Activated CD4-positive, alpha-beta T cell treated with anti-CD3 and anti-CD28 coated beads, Interleukin-2, amount 10 ng/mL, durations not matched to agents 7 days and 5 days (primary cell): ENCODE measurements at places on chromosomes 6 and 20. TPM values are rescaled to one million over a fixed set of nuclear protein-coding genes. Genes with fewer than 3 reads are reported as not detected.

- H3K27me3 ChIP-seq, result no peaks in the 10 kb centered on the region
- no peak overlapping the region for H3K4me3 ChIP-seq
- peaks cover 2% of the 10 kb centered on the region for H3K36me3 ChIP-seq
- no peak overlapping the region for H3K27ac ChIP-seq
- DNase-seq, result peak; percentile 50
These were observed 37.4 kb upstream of the FAM83C start for GRCh38 chr20:35329435-35330139.

DNA sequence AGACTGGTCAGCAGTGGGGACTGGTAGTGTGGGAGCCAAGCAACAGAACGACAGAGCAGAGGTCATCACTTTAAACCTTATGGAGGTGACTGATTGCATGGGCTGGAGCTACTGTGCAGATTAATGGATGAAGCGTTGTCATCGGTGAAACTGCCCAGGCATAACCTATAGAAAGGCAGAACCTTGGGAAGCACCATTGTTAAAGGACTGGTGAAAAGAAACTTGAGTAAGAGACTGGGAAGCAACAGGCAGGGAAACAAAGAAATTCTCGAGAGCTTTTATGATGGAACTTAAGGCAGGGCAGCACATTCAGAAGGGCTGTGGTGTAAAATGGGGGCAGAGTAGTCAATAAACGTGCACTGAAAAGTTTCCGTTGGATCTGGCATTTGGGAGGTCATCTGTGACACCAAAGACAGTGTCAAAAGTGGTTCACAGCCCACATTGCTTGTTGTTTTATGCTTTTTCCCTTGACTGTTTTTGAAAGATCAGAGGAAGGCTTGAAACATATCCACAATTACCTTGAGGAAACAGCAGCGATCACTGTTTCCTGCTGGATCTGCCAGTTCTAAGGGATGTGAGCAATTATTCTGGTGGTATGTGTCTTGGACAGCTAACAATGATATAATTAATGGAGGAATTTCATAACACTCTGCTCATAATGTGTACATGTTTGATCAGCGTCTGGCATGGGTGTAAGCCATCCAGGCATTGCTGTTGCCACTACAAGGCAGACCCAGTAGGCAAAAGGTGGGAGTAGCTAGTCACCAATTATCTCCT lies 62.7 kb downstream of the LRRC1 start:
- no peak for DNase-seq
- H3K27me3 ChIP-seq, result no peaks in the 10 kb centered on the region
- no peaks in the 10 kb centered on the region for H3K36me3 ChIP-seq
- no peak overlapping the region for H3K4me3 ChIP-seq
- H3K4me1 ChIP-seq, result peaks cover 12% of the 10 kb centered on the region

DNA sequence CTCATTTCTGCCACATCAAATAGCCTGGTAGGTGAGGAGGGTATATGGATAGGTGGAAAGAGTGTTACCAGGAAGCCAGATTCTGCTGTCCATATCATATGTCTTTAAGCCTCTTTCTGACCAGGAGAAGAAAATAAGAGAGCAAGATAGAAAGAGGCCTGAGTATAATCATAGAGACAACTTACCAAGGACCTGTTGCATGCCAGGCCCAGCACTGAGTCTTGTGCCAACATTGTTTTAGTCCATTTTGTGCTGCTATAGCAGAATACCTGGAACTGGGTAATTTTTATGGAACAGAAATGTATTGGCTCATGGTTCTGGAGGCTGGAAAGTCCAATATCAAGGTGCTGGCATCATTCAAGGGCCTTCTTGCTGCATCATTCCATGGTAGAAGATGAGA lies 7.3 kb upstream of the ADA start:
- no peak overlapping the region for H3K27ac ChIP-seq
- H3K27me3 ChIP-seq, result no peaks in the 10 kb centered on the region
- peaks cover 9% of the 10 kb centered on the region for H3K4me1 ChIP-seq
- no peak overlapping the region for H3K4me3 ChIP-seq
- H3K36me3 ChIP-seq, result peaks cover 42% of the 10 kb centered on the region

- no peak overlapping the region for H3K4me3 ChIP-seq
- peaks cover 66% of the 10 kb centered on the region for H3K4me1 ChIP-seq
- H3K36me3 ChIP-seq, result peaks cover 5% of the 10 kb centered on the region
- H3K27ac ChIP-seq, result no peak overlapping the region
- no peaks in the 10 kb centered on the region for H3K27me3 ChIP-seq
- DNase-seq, result no peak
These were observed 18.1 kb downstream of the ACSS1 start for GRCh38 chr20:25039697-25040437.

DNA sequence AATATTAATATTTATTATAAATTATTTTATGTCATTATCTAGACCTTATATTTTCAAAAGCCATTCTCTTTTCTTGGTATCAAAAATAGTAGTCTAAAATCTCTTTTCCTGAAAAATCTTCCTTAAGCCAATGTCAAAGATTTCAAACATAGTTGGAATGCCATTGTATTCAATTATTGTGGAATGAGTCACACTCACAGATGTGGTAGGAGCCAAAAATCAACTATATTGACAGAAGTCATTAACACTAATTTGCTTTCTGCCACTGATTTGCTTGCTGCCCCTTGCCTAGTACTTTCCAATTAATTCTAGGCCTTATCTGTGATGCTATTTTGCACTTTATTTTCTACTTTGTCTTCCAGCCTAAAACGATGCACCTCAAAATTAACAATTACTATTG lies 1326.3 kb upstream of the GJE1 start:
- no peaks in the 10 kb centered on the region for H3K36me3 ChIP-seq
- no peak overlapping the region for H3K4me3 ChIP-seq
- H3K27ac ChIP-seq, result no peak overlapping the region
- H3K4me1 ChIP-seq, result peaks cover 11% of the 10 kb centered on the region
- peaks cover 3% of the 10 kb centered on the region for H3K27me3 ChIP-seq

DNA sequence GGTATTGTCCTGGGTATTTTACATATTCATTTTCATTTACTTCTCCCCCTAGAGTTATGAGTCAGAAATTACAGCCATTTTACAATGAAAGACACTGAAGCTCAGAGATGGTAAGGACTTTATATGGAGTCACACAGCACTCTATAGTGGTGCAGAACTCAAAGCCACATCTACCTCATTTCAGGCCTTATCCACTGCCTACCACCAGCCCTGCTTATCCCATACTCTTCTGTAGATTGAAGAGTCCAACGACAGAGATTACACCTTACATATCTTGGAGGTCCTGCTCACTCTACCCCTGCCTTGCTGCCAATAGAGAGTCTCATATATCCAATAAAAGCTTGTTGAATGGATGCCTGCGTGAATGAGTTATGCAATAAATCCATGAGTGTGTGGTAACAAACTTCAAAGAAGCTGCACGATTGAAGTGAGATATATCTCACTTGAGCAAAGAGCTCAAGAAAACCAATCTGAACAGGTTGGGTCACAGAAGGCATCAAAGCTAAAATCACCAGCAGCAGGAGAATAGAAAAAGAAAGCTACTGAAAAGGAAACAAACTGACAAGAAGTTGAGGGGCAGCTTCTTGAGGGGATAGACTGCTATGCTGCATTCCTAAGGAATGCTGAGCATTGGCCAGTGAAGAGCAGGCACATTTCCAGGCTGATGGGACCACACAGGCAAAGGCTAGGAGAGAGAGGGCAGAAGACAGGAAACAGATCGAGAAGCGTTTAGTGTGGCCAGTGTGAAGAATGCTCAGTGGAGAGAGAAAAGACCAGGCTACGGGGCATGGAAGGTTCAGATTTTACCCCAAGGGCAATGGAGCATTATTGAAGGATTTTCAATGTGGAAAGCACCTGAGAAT lies 585.6 kb downstream of the DHX35 start:
- no peaks in the 10 kb centered on the region for H3K36me3 ChIP-seq
- no peak overlapping the region for H3K27ac ChIP-seq
- H3K4me3 ChIP-seq, result no peak overlapping the region
- no peaks in the 10 kb centered on the region for H3K4me1 ChIP-seq
- DNase-seq, result no peak
- H3K27me3 ChIP-seq, result no peaks in the 10 kb centered on the region

DNA sequence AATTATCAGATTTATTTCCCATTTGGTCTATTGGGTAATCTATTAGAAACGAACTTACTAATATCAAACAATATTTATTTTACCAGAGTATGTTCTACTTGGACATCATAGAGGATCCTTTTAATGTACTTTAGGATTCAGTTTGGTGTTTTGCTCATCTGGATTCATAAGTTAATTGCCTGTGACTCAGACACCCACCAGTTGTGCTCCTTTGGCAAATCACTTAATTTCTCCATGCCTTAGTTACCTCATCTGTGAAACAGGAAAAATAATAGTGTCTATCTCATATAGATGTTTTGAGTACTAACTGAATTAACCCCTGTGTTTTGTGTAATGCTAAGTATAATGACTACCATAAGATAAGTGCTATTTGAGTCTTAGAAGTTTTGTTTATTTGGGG lies 292.1 kb downstream of the LAMA2 start:
- no peak overlapping the region for H3K4me3 ChIP-seq
- no peak for DNase-seq
- no peaks in the 10 kb centered on the region for H3K36me3 ChIP-seq
- no peak overlapping the region for H3K27ac ChIP-seq
- H3K4me1 ChIP-seq, result no peaks in the 10 kb centered on the region
- H3K27me3 ChIP-seq, result peaks cover 6% of the 10 kb centered on the region

- H3K27ac ChIP-seq, result no peak overlapping the region
- no peaks in the 10 kb centered on the region for H3K4me1 ChIP-seq
- peaks cover 77% of the 10 kb centered on the region for H3K27me3 ChIP-seq
These were observed 15.4 kb downstream of the LINC00237 start for GRCh38 chr20:21090721-21091120.

DNA sequence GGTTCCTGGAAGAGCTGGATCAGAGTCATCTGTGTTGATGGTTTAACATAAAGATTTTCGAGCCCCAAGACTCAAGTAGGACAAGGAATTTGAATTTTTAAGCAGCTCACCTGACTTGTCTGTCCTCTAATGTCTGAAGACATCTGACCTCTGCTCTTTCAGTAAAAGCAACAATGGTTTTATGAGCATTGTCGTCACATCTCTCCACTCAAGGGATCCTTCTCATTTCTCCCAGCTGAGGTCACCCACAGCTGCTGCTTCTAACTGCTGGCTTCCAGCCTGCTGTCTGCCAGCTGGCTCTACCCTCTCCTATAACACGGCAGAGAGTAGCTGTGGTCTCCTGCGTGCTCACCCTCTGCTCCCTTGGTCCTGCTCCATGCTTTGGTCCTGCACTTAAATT lies 24.7 kb upstream of the HDAC2 start:
- H3K27me3 ChIP-seq, result peaks cover 19% of the 10 kb centered on the region
- H3K4me1 ChIP-seq, result no peaks in the 10 kb centered on the region
- H3K27ac ChIP-seq, result no peak overlapping the region

DNA sequence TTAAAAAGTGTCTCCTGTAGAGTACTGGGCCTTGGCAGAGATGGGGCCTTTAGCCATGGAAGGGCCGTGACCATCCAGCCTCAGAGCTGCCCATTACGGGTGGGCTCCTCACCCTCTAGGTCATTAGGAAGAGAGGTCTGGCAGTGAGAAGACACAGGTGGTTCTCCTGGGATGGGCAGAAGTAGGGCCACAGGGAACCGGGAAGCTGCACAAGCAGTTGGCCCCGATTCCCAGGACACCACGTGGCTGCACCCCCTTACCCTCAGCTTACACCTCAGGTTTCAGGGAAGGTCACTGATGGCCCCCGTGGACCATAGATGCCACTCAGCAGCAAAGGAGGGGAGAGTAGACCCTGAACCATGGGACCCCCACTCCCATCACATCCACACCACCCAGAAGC lies 1.6 kb downstream of the RAET1G start:
- no peak overlapping the region for H3K27ac ChIP-seq
- no peaks in the 10 kb centered on the region for H3K36me3 ChIP-seq
- H3K4me1 ChIP-seq, result peaks cover 21% of the 10 kb centered on the region
- peaks cover 54% of the 10 kb centered on the region for H3K27me3 ChIP-seq

GRCh38 chr6:63572747-63573075 lies 431 bp downstream of the LOC128125822 start:
- DNase-seq, result no peak
- H3K36me3 ChIP-seq, result peaks cover 27% of the 10 kb centered on the region
- peaks cover 35% of the 10 kb centered on the region for H3K4me1 ChIP-seq
- H3K27me3 ChIP-seq, result no peaks in the 10 kb centered on the region
- peak overlapping the region; percentile 90 for H3K4me3 ChIP-seq

DNA sequence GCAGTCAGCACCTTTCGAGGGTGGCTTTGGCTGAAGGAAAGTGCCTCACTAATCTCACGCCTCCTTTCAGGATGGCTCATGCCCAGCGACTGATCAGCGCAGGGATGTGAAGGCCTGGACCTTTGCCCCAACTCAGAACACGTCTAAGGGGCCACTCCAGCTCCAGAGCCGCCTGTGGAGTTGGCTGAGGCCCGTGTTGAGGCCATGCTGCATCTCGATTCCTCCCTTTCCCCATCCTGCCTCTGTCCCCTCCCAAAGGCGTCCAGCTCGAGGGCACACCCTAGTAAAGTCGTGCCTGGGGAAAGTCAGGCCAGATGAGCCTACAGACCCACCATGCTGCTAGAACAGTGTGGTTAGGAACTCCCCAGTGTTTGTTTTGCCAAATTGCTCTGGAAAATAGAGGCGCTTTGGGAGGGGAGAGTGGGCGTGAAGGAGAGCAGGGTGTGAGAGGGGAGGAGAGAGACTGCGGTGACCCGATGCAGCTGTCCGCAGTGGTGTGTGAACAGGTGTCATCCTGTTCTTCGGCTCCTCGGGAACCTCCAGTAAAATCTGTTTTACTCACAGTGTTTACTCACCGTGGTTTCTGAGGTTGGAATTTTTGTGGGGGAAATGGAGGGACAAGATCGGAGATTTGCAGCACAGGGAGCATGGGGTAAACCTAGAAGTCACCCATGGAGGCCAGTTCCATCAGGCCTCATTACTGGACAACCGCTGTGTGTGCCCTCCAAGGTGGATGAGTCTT lies 85.0 kb upstream of the PMEPA1 start:
- no peaks in the 10 kb centered on the region for H3K4me1 ChIP-seq
- peaks cover 4% of the 10 kb centered on the region for H3K27me3 ChIP-seq
- H3K4me3 ChIP-seq, result no peak overlapping the region
- H3K36me3 ChIP-seq, result no peaks in the 10 kb centered on the region
- H3K27ac ChIP-seq, result no peak overlapping the region

- no peaks in the 10 kb centered on the region for H3K4me1 ChIP-seq
- no peak overlapping the region for H3K4me3 ChIP-seq
- no peaks in the 10 kb centered on the region for H3K36me3 ChIP-seq
- no peaks in the 10 kb centered on the region for H3K27me3 ChIP-seq
These were observed 316.2 kb downstream of the DHX35 start for GRCh38 chr20:39278230-39278788.

DNA sequence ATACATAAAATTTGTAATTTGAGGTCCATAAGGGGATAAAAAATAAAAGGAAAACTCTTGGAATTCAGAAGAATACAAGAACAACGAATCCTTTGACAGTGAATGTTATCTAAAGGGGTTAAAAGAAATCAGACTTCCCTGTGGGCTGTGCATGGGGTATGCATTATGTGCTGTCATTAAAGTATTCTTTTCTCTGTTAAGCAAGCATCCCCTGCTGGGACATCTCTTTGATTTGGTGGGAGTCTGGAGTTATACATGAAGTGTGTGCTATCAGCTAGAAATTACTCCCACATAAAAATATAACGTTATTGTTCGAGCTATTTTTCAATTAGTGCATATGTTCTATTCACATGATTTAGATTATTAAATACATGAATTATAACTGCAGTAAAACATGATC lies 195.2 kb downstream of the CENPW start:
- no peaks in the 10 kb centered on the region for H3K4me1 ChIP-seq
- no peak for DNase-seq
- no peaks in the 10 kb centered on the region for H3K27me3 ChIP-seq
- H3K27ac ChIP-seq, result no peak overlapping the region
- H3K4me3 ChIP-seq, result no peak overlapping the region
- no peaks in the 10 kb centered on the region for H3K36me3 ChIP-seq

The LRRC1 gene
- 3.6 TPM for total RNA-seq

The GPR6 gene
- not detected for total RNA-seq

The DACT2 gene
- 0.10 TPM for total RNA-seq

The PROCR gene
- 0.35 TPM for total RNA-seq

The GNAS-AS1 gene
- 1.5 TPM for total RNA-seq

The RBM24 gene
- not detected for total RNA-seq

The FNDC1 gene
- total RNA-seq, result not detected

The SLC17A3 gene
- 0.75 TPM for total RNA-seq

The C6orf58 gene
- total RNA-seq, result not detected
